CD4-positive, alpha-beta T cell treated with Interleukin-10 for 1 hour (primary cell): ENCODE measurements at places on chromosomes 12 and 14.

DNA sequence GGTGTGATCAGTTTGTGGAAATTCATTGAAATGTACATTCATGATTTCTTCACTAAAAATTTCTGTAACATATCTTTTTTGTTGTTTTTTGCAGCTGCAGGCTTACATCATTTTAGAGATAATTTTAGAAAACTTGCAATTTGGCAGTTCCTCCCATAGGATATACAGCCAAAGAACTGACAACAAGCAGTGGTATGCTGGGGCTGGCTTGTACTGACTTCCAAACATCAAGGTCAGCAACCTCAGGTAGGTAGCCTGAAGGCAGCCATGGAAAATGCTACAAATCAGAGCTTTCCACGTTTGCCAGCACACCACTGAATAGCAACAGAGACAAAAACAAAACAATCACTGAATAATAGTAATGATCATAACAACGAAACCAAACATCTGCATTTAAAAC lies 21.2 kb downstream of the TRIM9 start:
- no peak for DNase-seq

DNA sequence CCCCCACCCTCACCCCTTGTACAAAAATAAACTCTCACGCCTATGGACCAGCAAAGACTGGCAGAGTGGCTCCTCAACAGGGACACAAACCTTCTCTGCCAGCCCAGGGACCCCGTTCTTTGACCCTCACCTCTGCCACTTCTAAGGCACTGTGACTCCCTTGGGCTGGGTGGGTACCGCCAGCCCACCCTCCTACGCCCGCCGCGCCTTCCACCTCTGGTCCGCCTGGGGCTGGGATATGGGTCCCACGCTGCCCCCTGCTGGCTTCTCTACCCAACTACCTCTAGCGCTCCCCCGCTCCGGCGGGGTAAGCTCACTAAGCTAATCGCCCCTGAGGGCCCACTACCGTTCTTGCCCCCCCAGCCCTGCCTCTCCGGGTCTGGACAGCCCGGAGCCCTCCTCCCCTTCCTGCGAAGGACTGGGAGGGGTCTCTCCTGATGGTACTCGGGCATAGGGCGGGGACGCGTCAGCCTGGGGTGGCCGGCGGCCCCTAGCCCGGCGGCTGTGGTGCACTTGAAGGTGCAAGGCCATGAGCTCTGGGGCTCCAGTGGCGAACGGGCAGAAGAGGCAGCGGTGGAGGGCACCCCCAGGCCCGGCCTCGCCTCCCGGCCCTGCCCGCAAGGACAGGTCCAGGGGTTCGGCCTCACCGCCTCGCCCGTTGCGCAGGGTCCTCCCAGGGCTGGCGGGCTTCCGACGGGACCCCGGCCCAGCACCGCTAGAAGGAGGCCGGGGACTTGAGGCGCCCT lies 8.1 kb downstream of the ZNF219 start:
- peak; percentile 33 for DNase-seq

DNA sequence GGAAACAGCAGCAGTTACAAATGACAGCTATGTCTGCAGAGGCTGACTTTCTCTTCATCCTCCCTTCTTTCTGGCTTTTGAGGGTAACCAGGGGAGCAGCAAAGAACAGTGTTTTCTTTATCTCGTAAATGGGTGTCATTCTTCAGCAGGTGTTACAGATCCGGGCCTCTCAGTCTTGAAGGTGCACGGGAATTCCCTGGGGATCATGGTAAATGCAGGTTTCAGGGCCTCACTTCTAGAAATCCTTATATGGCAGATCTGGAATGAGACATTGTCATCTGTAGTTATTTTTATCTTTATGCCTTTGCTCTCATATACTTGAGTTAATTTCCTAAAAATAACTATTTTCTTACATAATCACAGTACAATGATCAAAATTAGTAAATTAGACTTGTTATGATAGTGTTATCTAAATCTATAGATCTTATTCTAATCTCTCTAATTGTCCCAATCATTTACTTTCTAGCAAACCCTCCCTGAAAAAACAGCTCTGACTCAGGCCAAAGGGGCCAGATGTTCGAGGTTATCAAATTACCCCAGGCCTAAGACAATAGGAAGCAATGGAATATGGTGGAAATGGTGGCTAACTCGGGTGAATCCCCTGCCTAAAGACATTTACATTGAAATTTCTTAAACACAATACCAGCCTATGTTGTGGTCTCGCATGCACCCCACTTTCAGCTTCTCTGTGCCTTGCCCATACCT lies 145.0 kb downstream of the CAND1 start:
- DNase-seq: no peak

GRCh38 chr12:109981311-109981710 lies 14.9 kb downstream of the GIT2 start:
- DNase-seq: peak; percentile 64
